ENCODE measurements at places on chromosomes 7 and 10.
A peak's percentile ranks its signal among the peaks of the same experiment; 100 is the strongest.

DNA sequence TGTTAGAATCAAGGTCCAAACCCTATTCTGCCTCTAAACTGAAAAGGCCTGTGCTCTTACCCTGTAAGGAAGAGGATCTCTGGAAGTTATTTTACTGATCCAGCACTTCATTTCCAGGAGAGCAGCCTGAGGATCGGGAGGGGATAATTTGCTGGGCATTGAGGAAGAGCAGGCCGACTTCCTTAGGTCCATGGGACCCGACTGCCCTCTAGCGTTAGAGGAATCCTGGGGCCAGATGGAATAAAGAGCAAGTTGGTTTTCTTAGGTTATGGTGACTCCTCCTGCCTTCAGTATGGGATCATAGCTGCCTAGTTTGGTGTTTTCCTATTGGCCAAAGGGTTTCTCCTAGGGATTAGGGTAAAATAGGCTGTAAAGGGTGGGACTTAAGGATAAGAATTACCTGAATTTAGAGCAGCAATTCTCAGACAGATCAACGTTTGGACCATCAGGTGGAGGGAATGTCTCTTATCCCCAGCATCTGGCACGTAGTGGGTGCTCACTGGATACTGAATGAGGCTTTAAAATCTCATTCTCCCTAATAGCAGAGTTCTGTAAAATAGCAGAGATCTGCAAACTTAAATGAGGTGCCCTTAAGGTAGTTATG, 40.0 kb upstream of the SORBS1 start:
- peak; percentile 94 for DNase-seq

DNA sequence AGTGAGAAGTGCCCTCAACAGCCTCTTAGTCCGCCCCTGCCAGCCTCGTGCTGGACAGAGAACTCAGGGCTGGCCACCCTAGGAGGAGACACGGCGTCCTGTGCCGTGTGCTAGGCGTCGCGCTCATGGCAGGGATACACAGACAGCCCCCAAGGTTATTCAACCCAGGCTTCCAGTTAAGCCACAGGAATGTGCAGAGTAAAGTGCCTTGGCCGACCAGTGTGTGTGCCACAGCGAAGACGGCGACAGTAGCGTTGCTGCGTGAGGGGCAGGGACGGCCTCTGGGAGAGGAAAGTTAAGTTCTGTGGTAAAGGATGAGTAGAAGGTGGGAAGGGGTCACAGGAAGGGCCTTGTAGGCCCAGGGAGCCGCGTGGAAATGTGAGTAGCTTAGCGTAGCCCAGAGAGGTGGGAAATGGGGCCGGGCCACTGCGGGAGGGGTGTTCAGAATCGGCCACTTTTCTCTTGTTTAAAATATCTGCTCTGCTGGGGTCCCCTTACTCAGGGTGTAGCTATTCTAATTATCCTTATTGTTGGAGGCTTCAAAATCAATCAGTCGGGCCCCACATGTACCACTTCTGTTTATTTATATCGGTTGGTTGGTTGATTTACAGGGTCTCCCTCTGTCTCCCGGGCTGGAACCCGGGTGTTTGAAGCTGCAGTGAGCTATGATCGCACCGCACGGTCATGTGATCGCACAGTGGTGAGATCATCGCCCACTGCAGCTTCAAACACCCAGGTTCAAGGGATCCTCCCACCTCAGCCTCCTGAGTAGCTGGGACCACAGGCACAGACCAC, 24.5 kb downstream of the TMEM120A start:
- no peak for DNase-seq

GRCh38 chr7:12066521-12066920, 144.6 kb upstream of the TMEM106B start:
- no peak for DNase-seq

DNA sequence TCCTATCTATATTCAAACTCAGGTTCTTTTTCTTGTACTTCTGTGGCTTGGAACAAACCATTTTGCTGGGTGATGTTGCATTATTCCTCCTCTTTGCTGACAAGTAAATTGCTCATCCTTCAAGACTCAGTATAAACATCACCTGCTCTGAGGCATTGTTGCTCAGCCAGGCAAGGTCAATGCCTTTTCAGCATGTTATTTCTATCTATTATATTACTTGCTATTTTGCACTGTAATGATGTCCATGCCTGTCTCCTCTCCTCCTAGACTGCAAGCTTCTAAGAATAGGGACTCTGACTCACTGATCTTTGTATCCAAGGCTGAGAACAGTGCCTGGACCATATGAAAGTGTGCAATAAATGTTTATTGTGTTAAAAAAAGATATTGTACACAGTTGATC, 293.8 kb downstream of the RNLS start:
- DNase-seq, result no peak

DNA sequence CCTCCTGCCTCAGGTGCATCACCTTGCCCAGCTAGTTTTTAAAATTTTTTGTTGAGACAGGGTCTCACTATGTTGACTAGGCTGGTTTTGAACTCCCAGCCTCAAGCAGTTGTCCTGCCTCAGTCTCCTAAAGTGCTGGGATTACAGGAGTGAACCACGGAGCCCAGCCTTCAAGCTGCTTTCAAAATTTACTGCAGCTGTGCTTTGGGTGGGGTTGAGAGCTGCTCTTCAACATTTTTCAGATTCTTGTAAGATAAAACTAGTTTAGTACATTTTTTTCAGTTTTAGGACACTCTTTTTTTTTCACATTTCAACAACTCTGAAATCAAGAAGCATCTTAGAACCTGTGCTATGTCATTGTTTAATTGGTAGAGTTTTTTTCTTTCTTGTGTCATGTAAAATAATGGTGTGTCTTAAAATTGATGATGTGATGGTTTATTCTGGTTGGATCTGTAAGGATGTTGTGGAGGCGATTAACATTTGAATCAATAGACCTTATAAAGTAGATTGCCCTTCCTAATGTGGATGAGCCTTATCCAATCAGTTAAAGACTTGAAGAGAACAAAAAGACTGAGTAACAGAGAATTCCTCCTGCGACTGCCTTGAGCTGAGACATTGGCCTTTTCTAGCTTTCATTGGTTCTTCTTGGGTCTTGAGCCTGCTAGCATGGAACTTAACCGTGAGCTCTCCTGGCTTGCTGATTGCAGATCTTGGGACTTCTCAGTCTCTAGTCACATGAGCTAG, 13.5 kb downstream of the PLEKHA8 start:
- no peak for DNase-seq

GRCh38 chr7:128919881-128920799, 9.6 kb upstream of the KCP start:
- peak; percentile 52 for DNase-seq

GRCh38 chr7:36298106-36298505, 91.6 kb upstream of the ANLN start:
- DNase-seq, result no peak

DNA sequence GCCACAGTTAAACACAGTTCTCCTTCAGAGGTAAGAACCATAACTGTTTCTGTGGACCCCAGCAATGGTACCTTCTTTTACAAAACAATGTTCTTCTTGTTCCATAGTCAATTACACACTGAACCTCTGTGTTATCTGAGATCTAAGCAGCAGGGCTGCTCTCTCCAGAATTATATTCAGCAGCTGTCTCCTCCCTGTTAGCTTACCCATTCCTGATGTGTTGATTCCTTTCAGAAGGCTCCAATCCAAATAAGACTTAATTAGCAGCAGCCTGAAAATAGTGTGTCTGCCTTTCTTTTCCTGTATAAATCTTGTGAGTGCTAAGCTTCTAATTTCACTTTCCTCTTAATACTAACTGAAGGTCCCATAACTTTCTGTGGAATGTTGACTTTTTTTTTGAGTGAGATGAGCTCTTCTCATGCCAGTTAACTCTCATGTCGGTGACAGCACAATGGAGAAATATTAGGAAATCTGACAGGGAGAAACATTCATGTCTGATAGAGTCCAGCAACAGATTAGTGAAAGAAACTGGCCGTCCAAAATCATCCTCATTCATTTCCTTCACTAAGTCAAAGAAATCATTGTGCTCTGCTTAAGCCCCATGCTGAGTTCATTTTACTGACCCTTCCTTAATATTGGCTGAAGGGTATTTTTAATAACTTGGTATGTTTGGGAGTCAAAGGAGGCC, 226.5 kb downstream of the PRKG1 start:
- peak; percentile 49 for DNase-seq

DNA sequence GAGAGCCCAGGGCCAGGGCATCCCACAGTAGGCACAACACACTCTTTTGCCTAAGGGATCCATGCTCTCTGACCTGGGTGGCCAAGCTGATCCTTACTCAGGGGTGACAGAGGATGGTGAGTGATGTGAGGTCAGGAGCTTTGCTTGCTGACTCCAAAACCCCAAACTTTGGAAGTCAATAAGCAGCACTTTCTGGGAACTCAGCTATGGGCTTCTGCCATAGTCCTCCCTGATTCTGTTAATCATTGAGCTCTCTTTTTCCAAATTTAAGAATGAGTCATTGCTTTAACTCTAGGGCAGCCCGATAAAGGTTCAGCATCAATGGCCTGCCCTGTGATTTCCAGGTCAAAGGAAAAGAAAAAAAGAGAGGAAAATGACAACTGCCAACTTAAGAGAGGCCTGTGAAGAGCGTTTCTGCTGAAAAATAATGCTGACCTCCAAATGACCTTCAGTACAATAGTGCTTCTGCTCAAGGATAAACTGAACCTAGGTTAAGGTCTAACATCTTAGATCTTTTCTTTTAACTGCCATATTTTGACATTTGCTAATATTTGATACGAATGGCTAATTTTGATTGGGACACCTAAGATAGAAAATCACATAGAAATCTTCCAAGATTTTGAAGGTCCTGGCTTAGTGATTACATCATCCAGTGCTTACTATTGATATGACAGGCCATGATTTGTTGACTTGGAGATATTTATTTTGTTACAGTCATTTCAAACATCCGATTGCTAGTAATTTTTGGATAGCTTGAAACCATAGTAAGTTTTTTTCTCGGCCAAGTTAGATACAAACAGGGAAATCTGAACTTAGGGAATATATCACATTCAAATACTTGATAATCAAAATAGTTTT, 20.8 kb upstream of the RELN start:
- DNase-seq, result no peak

- no peak for DNase-seq
Measured at GRCh38 chr10:29807163-29807806, 172.5 kb upstream of the SVIL start.

GRCh38 chr10:5479481-5480161, 19.7 kb downstream of the CALML5 start:
- DNase-seq, result no peak

DNA sequence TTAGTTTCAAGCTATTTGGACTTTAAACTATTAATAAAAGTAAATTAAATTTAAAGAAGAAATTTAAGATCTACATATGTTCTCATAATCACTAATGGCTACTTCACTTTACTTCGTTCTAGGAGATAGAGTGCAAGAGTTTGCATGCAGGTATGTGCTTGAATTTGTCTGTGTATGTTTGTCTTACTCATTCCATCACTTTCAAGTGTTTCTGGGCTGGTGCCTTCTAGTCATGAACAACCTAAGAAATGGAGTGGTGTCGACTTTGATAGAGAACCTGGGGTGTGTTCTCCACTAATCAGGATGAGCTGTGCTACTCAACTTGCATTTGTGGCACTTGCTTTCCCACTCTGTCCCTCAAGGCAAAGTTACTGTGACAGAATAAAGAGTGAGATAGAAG, 169.9 kb downstream of the KCND2 start:
- no peak for DNase-seq

DNA sequence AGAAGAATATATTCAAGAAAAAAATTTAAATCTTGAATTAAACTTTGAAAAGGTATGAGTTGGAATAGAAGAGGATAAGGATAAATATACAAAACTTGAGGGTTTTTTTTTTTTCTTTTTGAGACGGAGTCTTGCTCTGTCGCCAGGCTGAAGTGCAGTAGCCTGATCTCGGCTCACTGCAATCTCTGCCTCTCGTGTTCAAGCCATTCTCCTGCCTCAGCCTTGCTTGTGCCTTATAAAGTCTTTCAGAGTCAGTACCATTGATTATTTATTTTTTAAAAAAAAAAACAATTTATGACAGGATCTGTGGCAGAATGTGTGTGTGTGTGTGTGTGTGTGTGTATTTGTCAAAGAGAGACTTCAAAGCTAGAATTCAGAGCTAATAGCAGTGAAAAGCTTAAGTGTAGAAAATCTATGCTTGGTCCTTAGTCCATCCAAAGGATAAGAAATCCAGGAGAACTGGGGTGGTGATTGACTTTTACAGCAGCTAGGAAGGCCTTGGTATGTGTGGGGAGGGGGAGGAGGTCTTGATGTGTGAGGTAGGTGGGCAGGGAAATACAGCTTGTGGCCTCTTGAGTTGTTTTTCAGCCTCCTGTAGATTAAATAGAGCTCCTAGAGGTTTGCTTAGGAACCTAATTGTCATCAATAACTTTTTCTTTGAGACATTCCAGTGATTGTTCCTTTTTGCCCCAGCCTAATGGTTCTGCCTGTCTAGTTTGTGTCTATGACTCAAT, 2.4 kb downstream of the HECTD2 start:
- DNase-seq, result no peak

- DNase-seq, result no peak
Measured at GRCh38 chr7:40519009-40519408, 384.2 kb downstream of the SUGCT start.

DNA sequence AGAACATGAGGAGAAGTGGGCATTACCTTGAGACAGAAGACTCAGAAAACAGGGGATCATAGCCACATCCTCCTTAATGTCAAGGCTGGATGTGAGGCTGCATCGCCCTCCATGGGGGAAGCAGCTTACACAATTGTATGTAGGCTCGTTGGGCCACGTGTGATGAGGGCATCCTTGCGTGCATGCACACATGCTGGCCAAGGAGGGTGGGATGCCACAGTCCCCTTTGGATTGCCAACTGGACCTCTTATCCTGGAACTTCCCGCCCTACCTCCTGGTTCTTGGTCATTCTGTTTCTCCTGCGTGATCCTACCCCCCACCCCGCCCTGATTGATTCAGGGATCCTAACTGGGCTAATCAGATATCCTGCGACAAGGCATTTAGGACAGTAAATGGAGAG, 102.0 kb downstream of the PRKAG2 start:
- no peak for DNase-seq

DNA sequence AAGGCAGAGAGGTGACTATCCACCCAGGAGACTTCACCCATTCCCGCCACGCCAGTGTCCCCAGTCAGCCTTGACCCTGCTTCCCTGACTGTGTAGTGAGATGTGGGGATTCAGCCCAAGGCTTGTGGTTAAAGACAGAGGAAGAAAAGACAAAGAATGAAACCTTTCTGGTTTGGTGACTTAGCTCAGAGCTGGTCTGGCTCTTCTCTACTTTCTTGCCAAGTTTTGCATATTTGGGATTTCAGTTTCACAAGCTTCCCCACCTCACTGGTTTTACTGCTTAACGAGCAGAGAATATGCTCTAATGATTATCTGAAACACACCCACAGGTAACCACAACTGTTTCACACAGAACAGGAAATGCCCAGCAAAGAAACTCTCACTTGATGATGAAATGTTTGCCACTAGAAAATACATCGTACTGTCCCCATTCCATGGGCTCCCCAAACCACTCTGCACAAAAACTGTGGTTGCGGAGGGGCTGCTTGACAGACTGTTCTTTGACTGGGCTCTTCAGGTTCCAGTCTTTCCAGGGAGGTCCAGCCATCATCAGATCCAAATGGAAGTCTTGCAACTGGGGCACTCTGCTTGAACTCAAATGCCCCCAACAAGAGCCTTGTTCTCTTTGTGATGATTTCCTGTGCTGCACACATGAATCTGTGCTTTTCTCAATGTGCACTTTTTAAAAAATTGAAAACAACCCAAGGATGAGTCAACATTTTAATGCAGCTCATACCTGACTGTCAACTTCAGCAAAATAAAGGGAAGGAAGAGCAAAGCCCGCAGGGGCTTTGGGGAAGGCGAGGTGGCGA, 95.5 kb downstream of the CTBP2 start:
- no peak for DNase-seq

GRCh38 chr10:98128802-98129201, 5.7 kb upstream of the R3HCC1L start:
- DNase-seq, result peak; percentile 40

Data from brain (organoid and tissue), 16 donors.